ENCODE measurements at places on chromosomes 5 and 9.
A peak's percentile ranks its signal among the peaks of the same experiment; 100 is the strongest.

- DNase-seq = no peak
These were observed 56.4 kb upstream of the MYO10 start for GRCh38 chr5:16992444-16992843.

DNA sequence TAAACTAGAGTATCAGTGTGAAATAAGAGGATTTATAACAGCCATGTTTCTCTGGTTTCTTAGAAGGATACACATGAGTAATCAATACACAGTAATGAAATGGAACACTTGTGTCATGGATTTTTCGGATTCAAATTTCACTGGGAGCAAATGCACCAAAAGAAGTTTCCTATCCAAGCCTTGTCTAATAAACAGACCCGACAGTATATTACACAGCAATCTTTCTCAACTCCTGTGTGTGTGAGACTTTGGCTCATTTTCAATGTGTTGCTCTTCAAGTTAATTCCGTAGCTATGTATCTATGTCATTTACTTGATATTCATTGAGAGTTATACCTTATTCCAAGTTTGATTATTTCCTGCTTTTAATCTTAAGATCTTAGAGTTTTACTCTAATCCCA lies 930.2 kb downstream of the MAT2B start:
- no peak for DNase-seq

- DNase-seq = no peak
These were observed 194.9 kb upstream of the ZNF608 start for GRCh38 chr5:124941051-124942049.

- DNase-seq = no peak
These were observed 71.0 kb downstream of the FER start for GRCh38 chr5:108818613-108819272.

- DNase-seq = no peak
These were observed 20.6 kb upstream of the OMD start for GRCh38 chr9:92444841-92445240.

DNA sequence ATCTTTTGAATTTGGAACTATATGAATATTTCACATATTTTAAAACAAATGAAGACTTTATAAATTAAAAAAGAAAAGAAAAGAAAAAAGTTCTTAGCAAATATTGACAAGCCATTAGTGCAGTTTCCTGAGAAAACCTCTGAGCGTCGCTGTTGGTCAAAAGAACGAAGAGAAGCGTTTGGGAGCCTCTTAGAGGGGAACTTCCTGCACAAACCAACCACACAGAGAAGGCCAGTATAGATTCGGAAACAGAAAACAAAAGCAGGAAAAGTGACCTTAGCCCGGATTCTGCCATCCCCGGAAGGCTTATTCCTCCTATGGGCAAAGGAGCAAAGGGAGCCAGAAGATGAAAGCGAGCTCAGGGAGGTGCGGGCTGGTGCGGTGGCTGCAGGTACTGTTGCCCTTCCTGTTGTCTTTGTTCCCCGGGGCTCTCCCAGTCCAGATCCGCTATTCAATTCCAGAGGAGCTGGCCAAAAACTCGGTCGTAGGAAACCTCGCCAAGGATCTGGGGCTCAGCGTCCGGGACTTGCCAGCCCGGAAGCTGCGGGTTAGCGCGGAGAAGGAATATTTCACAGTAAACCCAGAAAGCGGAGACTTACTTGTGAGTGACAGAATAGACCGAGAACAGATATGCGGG lies at the start of gene PCDHGB2:
Gene PCDHGB2 (plus strand): TSS at position 205 of the 637 bp plus-strand sequence. CDS start 142 bp downstream, at position 347.
- DNase-seq = no peak

- DNase-seq = no peak
These were observed 36.4 kb upstream of the SV2C start for GRCh38 chr5:76046741-76047140.

GRCh38 chr9:115739096-115739875 lies 414.3 kb upstream of the PAPPA start:
- DNase-seq = no peak

DNA sequence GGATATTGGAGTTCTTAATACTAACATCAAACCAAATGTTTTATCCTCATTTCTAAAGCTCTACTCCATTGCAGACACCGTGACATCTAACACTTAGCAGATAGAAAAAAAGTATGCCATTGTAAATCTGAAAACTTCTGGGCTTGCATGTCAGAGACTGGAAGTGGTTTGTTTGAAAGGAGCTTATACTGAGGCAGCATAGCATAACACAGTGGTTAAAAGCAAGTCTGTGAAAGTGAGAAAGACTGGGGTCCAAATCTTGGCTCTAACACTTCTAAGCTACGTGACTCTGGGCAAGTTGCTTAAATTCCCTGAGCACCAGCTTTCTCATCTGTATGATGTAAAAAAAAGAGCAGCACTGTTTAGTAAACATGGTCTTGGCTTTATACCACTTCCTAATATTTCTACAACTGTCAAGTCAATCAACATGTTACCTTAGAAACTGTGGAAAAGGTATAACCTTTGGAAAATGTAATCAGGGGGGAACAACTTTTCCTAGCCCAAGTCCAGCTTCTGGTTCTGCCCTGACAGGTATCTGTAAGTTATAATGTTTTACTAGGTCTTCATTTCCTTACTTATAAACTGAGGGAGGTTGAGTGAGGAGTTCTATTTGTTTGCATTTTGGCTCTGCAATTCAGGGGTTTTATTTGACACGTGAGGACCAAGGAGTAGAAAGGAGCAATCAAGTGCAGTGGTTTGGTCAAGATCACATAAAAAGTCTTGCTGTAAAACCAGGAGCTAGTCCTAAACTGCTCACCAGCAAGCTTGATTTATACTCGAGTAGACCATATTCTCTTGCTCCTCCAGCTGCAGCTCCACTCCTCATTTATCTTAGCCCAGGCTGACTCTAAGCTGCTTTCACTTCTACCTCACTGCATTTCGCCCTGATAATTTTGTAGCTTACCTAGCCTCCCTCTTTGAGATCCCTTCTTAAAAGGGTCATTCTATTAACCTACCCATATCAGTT lies 541.0 kb downstream of the RAB3C start:
- DNase-seq = no peak

- DNase-seq = no peak
These were observed 351.5 kb upstream of the KCNN2 start for GRCh38 chr5:114010362-114010761.

DNA sequence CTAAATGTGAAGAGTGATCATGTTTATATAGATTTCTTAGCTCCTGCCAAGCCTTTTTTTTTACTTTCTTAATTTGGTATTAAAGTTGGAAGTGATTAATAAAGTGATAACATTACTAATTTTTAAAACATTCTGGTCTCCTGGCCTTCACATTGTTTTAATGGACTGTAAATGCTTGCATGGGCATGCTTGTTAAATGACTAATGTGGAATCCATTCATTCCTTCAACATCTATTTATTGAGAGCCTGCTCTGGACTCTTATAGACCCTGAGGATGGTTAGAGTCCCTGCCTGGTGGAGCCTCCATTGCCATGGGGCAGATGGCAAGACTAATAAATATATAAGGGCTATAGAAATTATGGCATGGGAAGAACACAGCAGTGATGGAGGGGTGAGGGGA lies 103.5 kb downstream of the NTRK2 start:
- no peak for DNase-seq

- DNase-seq = no peak
These were observed 4.8 kb downstream of the ZNF483 start for GRCh38 chr9:111529787-111530186.

GRCh38 chr5:16894236-16895057 lies 41.6 kb downstream of the MYO10 start:
- peak; percentile 79 for DNase-seq

Data from DMS153 (cell line).